ENCODE measurements at places on chromosomes 16 and 17.
A peak's percentile ranks its signal among the peaks of the same experiment; 100 is the strongest.

DNA sequence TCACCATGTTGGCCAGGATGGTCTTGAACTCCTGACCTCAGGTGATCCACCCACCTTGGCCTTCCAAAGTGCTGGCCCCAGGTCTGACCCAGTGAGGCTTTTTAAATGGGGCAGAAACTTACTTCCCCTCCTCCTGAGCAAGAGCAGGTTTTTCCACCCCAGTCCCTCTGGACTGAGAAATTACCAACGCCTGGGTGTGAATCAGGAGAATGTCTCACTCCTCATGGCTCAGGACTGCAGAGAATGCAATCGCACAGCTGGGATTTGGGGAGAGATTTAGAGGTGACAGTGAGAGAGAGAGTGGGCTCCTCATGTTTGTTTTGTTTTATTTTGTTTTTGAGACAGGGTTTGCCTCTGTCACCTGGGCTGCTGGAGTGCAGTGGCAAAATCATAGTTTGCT lies 203.6 kb downstream of the RAB11FIP4 start:
- DNase-seq: no peak

- DNase-seq: no peak
Observed at GRCh38 chr16:89860747-89861304, 12.6 kb upstream of the TCF25 start.

GRCh38 chr16:23836404-23837311 lies 875 bp downstream of the PRKCB start:
- DNase-seq: no peak

DNA sequence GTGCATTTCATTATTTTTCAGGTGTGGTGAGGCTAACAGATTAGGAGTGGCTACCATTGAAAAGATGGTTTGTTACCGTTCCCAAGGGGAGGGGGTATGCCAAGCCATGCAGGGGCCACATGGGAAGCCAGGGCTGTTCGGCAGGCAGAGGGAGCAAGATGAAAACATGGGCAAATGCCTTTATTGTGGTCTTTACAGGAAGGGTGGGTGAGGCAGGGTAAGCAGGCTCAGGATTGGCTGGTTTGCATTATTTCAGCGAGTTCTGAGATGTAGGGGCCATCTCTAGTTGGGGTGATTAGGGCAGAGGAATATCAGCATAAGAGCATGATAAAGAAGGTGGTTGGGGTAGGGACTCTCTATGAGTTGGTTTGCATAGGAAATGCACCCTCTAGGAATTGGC lies 117.6 kb downstream of the CCT6B start:
- no peak for DNase-seq

- DNase-seq: no peak
Observed at GRCh38 chr16:79599837-79600637, 500 bp downstream of the MAF start.

GRCh38 chr17:1963250-1963649 lies 61.9 kb downstream of the RTN4RL1 start:
- no peak for DNase-seq

DNA sequence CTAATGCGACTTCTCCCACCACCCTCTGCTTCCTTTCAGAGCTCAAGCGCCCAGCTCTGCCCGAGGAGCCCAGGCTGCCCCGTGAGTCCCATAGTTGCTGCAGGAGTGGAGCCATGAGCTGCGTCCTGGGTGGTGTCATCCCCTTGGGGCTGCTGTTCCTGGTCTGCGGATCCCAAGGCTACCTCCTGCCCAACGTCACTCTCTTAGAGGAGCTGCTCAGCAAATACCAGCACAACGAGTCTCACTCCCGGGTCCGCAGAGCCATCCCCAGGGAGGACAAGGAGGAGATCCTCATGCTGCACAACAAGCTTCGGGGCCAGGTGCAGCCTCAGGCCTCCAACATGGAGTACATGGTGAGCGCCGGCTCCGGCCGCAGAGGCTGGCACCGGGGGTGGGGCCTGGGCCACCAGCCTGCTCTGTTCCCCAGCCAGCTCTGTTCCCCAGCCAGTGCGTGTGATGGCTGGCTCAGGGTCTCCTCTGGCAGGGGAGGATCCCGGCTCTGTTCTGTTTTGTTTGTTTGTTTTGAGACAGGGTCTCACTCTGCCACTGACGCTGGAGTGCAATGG lies 18.7 kb downstream of the CRISPLD2 start:
- DNase-seq: no peak

- no peak for DNase-seq
Observed at GRCh38 chr17:44850612-44851011, 2.9 kb downstream of the HIGD1B start.

- peak; percentile 52 for DNase-seq
Observed at GRCh38 chr17:51000835-51001638, 119.6 kb downstream of the SPAG9 start.

GRCh38 chr17:48577946-48578615 lies at the start of gene HOXB4:
Gene HOXB4, minus strand, starts transcription at chr17:48578350. Its CDS starts 31 bp downstream, at chr17:48578319.
- DNase-seq: peak; percentile 71

- DNase-seq: no peak
Observed at GRCh38 chr17:63519972-63520882, 2.9 kb upstream of the KCNH6 start.

DNA sequence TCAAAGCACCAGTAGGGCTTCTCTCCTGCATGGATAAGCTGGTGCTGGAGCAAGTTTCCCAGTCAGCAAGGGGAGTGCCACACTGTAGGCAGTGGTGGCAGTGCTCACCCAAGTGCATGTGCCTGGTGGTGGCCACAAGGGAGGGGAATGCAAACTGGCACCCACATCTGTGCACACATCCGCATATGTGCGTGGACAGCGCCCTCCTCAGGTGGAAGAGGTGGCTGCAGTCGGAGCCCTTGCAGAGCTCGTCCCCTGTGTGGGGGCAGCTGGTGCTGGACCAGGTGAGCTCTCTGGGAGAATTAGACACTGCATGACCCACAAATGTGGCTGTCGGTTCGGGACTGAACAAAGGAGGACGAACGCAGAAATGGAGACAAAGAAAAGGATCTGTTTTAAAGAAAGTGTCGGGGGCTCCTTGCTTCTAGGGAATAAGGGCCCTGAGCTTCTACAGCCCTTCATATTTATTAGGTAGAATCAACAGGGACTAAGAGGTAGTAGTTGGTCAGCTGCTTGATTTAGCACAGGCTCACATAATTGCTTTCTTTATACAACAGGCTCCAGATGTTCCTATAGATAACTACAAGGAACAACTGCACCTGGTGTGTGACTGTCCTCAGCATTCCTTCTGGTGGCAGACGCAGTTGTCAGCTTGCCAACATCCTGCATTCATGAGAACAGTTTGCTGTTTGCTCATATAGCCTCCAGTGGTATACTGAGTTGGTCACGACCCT lies 5.3 kb upstream of the ZNF689 start:
- no peak for DNase-seq

DNA sequence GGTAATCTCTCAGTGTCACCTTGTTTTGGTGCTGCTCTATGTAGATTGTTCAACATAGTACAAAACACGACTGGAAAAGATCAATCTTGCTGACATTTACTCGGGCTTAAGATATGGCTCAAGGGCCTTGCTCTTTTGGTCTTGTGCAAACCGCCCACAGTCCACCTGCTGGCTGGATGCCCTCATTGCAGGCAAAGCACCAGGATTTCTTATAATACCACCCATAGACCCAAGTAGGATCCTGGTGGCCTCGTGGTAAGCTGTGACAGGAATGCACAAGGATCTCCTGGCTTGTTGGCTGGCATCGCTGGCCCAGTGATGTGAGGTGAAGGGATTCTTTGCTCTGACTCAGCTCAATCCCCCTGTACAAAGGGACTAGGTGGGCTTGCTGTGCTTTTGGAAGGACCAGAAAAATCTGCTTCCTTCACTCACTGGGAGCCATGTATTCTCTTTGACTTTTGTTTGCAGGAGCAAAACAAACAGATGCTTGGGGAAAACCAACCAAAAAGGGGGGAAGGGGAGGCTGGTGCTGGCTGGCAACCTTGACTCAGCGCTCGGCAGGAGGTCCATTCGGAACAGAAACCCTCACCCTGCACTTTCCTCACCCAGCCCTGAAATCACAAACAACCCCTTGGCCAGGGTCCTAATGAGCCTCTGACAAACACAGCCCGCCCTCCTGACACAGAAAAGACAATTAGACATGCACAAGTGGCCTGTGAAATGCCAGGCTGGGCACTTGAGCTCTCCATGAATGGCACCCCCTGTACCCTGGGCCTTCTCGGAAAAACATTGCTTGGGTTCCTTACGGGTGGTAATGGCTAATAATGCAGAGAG lies 36.6 kb upstream of the MED9 start:
- no peak for DNase-seq

DNA sequence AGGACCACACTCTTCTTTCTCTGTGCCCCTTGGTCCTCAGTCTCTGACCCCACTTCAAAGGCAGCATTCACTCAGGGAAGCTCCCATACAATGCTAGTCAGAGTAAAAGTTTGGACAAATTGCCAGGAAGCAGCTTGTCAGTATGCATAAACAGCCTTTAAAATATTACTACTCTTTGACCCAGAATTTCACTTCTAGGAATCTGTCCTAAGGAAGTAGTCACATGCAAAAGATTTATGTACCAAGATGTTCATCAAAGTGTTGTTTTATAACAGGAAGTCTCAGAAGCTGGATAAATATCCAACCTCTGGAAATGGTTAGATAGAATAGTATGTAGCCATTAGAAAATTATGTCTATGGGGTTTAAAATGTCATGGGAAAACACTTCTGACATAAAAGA lies 31.0 kb downstream of the MAPT start:
- DNase-seq: peak; percentile 16

DNA sequence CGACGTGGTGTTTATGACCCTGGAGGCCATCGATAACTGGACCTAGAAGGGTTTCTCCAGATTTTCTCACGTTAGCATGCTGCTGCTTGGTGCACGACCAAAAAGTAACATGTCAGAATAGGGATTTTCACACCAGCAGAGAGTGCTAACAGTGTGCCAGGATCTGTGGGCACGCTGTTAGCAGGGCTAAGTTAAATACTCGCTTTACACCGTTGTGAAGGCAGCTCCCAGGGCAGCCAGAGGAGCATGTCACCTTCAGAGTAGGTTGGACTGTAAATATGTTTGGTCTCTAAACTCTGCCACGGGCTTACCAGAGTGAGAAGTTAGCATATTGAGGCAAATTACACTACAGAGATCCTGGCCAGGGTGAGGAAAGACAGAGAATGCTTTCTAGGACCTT lies 113.2 kb upstream of the TBX2 start:
- no peak for DNase-seq

DNA sequence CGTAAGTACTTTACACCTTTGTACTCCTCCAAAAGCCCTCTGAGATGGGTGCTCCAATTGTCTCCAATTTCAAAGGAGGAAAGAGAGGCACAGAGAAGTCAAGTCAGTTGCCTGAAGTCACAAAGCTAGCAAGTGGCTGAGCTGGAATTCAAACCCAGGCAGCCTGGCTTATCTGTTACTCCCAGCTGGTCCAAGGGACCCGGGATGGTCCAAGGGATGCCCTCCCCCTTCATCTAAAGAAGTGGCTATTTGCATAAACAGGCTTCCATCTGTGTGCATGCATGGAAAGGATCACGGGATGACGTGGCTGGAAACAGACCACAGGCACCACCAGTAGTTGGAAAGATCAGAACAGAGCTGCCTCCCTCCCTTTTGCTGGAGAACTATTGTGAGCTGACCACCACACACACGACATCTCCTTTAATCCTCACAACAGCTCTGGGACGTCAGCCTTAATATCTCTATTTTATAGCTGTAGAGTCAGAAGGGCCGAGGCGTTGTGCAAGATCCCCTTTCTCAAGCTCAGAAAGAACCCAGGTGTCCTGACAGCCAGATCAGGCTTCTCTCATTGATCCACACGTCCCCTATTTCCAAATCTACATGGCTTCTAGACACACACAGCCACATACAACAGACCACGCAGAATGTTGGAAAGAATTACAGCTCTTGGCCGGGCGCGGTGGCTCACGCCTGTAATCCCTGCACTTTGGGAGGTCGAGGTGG lies 10.9 kb upstream of the COL1A1 start:
- no peak for DNase-seq

- DNase-seq: no peak
Observed at GRCh38 chr16:68363658-68364521, 53.1 kb downstream of the PRMT7 start.

DNA sequence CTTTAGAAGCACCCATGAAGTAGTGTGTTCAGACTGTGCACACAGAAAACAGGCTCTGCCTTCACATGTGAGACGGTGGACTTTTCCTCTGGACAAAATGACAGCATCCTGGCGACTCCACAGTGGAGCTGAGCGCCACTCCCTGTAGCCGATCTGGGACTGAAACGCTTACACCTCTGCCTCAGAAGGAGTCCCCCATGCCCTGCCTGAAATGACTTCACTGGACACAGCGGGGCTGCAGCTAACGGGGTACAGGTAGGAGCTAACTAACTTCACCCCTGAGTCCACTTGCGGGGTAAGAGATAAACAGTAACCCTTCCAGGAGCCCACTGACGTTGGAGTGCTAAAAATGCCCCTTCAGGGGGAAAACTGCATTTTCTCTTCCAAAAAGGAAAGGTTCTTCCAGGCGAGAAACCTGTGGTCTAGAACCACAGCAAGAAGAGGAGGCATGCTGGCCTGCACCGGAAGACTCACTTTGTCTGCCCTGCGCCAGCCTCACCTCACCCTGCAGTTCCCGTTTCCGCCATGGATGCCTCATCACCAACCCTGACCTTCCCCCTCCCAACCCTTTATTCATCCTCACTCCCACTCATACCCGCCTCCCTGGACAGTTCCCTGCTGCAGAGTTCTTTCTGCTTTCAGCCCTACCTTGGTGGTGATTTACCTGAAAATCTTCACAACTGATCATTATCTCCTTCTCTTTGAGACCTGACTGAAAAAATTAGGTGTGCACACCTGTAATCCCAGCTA lies 19.4 kb upstream of the ENDOV start:
- no peak for DNase-seq

DNA sequence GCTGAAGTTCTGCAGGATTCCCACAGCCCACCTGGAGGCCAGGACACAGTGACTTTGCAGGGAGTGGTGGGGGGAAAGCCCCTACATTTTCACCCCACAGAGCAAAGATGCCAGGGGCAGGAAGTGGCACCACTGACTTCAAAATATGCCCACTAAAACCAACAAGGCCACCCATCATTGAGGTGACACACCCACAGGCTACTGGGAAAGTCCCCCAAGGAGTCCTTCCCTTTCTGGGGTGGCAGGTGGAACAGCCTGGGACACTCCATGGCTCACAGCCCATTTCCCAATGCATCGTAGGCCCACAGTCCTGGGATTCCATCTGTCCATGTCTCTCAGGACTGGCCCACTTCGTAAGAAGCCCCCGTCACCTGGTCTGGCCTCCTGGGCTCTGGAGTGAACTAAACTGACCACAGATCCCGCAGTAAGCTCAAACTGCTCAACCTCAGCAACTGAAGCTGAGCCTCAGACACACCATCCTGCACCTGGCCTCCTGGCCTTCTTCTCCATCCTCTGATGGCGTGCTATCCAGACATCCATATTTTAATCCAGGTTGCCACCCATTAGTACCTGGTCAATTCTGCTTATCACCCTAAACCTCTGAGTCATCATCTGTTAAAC lies 7.5 kb upstream of the CCL1 start:
- no peak for DNase-seq

GRCh38 chr17:2024572-2025219 lies 438 bp downstream of the RTN4RL1 start:
- DNase-seq: no peak

GRCh38 chr17:42428141-42428944 lies 5.3 kb upstream of the CAVIN1 start:
- peak; percentile 86 for DNase-seq
